ENCODE measurements at places on chromosomes 12 and 14. TPM values are rescaled to one million over a fixed set of nuclear protein-coding genes. Genes with fewer than 3 reads are reported as not detected.

ZNF219 gene
- 31.7 TPM for polyA plus RNA-seq

ARHGDIB gene
- polyA plus RNA-seq: 77.4 TPM

CCDC38 gene
- 0.58 TPM for polyA plus RNA-seq

DNA sequence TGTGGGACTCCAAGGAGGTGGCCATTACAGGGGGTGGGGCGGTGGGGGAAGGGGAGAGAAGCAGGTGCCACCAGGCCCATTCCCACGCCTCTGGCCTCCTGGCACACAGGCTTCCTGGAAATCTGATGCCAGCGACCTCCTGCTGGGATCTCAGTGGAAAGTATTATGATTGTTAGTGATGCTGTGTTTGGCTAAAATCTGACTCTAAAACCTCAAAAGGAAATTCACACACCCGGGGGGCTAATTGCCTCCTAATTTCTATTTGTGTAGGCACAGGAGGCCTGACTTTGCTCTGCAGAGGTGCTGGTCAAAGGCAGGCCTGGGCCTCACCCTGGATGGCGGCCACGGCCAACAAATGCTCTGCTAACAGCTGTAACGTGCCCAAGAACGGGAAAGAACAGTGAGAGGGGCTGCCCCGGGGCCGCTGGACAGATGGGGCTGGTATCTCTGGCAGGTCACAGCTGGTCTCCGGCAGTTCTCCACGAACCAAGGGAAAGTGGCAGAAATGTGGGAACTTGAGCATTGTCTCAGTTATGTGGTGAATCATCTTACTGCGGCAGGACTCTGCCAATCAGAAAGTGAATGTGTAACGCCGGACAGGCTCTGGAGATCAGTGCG is 14.3 kb downstream of the FAM181A start:
- DNase-seq: no peak

GRCh38 chr12:106140223-106140986 is 1.7 kb upstream of the NUAK1 start:
- DNase-seq: no peak

Data from left lung (tissue), 14 donors.